ENCODE measurements at places on chromosomes 1 and 21.

GRCh38 chr1:195376190-195376589 is 1232.0 kb downstream of the KCNT2 start:
- DNase-seq, result no peak

DNA sequence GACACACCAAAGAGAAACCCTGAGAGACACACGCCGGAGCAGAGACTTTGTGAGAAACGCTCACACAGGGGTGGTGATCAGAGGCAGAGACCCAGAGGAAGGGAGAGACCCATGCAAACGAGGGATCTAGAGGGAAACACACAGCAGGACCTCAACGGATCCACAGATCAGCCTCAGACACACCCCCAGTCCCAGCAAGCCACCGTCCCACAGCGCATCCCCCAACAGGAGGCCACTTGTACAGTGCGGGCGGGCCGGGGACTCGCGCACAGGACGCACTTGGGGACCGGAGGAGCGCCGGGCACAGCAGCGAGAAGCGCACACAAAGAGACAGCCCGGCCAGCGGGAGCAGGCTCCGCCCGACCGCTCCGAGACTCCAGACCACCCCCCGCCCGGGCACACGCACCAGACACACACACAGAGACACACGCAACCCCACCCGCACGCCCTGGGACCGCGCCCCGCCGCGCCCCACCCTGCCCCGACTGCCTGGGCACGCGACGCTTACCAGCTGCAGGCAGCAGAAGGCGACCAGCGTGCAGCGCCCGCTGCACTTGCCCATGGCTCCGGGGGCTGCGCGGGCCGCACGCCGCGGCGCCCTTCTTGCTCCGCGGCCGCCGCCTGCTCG is 587 bp downstream of the NKAIN1 start:
- DNase-seq, result no peak

GRCh38 chr1:39540504-39541031 is 36.0 kb downstream of the PABPC4 start:
- DNase-seq, result no peak

GRCh38 chr21:27425574-27425973 is 458.7 kb upstream of the ADAMTS5 start:
- no peak for DNase-seq

DNA sequence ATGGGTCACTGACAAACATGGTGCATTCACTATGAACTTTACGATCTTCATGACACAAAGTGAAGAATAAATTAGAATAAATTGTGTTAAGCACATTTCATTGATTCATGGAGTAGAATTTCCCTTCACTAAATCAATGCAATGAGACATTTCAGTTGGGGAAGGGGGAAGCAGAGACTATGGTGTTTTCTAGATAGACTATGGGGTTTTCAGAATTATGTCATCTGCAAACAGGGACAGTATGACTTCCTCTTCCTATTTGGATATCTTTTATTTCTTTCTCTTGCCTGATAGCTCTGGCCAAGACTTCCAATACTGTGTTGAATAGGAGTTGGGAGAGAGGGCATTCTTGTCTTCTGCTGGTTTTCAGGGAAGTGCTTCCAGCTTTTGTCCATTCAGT is 80.0 kb upstream of the C1orf105 start:
- no peak for DNase-seq

GRCh38 chr1:200960236-200960947 is 63.1 kb downstream of the KIF21B start:
- no peak for DNase-seq

DNA sequence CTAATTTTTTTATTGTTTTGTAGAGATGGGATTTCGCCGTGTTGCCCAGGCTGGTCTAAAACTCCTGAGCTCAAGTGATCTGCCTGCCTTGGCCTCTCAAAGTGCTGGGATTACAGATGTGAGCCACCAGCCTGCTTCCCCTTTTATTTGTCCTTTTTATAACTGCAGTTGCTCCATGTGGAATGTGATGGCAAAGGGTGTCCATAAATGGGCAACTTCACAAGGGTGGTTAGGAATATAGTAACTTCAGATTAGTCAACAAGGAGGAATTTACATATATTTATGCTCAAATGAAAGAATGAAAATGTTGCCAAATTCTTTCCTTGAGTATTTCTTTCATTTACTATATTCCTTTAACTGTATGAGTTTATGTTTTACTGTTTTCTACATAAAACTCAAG is 182.9 kb downstream of the BACH1 start:
- DNase-seq, result no peak

DNA sequence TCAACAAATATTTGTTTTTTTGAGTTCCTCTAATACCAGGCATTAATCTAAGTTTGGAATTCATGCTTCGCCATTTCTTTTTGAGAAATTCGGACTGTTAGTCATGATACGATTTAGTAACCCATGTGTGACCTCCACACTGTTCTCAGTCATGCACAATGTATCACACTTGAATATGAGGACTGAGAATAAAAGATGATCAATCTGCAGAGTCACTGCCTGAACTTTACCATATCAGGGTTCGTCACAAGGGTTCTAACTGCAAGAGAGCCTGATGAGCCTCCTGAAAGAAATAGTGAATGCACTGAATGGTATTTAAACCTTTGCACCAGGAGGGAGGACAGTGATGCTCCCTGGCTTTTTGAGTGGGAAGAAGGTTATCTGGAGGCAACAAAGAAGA is 10.9 kb upstream of the FASLG start:
- no peak for DNase-seq

- no peak for DNase-seq
Observed at GRCh38 chr1:66300280-66300971, 233.5 kb upstream of the SGIP1 start.

Measured in NCI-H446 treated with DMSO at 0.1 percent for 48 hours (cell line).